ENCODE measurements at places on chromosomes 3 and 15.

- DNase-seq = no peak
Observed at GRCh38 chr3:106399761-106400160, 530.9 kb upstream of the CBLB start.

DNA sequence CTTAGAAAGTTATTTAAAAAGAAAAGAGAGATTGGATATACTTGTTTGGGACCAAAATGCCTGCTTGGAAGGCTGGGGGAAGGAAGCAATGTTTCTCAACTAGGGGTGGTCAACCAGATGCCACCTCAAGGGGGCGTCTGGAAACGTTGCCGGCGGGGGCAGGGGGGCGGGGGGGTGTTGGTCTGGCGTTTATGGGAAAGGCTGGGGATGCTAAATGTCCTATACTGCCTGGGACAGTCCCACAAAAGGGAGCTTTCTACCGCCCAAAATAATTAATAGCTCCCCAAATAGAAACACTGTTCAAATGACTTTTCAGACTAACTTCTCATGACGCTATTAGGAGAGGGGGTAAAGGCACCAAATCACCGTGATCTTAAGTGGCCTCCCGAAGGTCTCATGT lies 2.2 kb downstream of the POLG start:
- DNase-seq = no peak

- DNase-seq = no peak
Observed at GRCh38 chr3:14430706-14431451, 28.5 kb downstream of the SLC6A6 start.

DNA sequence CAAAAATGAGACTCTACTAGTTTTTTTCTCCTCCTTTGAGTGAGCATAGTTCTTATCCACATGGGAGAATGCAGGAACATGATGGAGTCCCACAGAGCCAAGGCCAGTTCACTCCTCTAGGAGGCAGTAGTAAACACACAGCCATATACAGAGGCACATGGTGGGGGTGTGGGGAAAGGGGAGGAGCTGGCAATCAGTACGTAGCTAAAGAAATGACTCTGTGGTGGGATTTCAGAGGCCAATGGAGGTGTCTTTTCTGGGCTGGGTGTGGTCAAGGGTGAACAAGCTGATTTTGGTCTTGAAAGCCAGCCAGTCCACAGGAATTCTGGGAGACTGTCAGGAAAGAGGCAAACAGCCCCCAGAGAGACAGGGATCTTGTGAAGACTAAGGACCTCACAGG lies 6.6 kb upstream of the RAB11A start:
- no peak for DNase-seq

DNA sequence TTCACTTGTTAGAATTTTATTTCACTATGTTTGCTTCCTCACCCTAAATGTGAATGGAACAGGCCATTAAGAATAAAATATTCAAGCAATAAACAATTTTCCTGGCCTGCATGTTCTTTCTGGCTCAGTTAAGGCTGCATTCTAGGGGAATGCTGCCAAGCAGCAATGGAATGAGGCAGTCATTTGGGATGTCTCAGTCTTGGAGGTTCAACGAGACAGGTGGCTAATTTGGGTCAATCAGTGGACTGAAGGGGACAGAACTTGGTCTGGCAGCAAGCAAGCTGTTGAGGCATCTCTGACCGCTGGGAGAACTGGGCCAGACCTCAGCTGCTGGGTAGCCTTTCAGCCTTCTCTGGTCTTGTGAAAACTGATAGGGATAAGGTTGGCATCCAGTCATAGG lies 241.6 kb downstream of the NLGN1 start:
- no peak for DNase-seq

DNA sequence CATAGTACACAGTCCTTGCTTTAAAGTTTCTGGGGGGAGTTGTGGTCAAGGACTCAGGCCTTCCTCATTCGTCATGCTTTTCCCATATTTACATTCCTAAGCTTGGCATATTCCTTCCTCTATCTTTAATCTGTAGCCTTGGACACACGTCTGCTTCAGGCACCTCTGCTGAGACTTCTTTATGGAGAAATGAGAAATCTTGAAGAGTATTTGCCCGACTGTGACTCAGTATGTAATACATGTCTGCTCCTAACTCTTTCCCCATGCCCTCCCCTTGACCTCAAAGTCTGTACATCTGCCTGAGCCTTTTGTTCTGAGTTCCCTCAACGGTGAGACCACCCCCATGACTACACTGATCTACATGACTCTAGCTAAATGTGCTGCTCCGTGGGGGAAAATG lies 246.1 kb downstream of the SI start:
- DNase-seq = no peak

- DNase-seq = no peak
Observed at GRCh38 chr3:119613872-119614271, 16.2 kb downstream of the PLA1A start.

- no peak for DNase-seq
Observed at GRCh38 chr3:152205097-152205593, 63.6 kb upstream of the MBNL1 start.

DNA sequence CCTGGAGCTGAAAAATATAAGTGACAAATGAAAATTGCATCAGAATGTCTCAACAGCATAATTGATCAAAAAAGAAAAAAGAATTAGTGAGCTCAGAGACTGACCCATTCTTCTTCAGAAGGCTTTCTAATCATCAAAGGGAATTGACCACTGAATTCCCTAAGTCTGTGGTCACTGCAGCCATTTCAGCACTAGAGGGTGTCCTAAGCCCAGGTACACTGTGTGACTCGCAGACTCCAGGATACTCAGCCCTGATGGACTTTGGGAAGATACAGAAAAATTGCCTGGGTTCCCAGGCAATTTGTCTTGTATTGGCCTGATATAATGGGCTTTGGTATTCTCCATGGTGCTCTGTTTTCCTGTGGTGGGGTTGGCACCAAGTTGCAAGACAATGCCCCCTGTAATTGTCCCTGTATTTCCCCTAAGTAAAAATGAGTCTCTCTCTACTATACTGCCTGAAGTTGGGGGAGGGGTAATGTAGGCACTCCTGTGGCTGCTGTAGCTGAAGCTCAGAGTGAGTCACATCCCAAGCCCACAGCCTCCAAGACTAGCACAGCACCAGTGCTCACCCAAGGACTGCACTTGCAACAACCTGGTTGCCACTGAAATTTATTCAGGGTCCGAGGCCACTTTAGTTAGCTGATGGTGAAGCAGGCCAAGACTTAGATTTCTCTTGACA lies 256.0 kb upstream of the STAC start:
- DNase-seq = no peak

DNA sequence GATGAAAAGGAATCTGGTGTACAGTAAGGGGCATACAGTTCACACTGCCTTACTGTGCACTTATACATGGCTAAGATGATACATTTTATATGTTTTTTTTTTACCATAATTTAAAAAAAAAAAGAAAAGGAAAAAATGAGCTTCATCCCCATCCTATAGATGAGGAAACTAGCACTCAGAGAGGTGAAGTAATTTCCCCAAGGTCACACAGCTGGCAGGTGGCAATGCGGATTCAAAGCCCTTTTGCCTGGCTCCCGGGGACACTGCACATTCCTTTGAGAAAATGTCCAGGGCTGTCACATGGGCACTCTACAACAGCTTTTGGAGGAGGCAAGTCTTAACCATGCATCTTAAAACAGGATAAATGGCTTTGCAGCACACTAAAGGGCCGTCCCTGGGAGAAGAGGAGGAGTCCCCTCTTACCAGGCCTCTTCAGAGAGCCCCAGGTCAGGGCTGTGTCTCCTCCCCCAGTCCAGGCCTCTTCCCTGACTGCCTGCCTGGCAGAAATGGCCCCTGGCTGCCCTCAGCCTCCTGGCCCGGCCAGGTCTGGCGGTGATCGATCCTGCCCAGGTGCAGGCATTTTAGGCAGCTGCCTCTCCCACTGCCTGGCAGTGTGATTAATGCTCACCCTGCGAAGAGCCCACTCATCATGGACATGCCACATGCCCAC lies 95.1 kb upstream of the LINGO1 start:
- DNase-seq = no peak

- no peak for DNase-seq
Observed at GRCh38 chr3:149560001-149560400, 85.5 kb downstream of the TM4SF4 start.

DNA sequence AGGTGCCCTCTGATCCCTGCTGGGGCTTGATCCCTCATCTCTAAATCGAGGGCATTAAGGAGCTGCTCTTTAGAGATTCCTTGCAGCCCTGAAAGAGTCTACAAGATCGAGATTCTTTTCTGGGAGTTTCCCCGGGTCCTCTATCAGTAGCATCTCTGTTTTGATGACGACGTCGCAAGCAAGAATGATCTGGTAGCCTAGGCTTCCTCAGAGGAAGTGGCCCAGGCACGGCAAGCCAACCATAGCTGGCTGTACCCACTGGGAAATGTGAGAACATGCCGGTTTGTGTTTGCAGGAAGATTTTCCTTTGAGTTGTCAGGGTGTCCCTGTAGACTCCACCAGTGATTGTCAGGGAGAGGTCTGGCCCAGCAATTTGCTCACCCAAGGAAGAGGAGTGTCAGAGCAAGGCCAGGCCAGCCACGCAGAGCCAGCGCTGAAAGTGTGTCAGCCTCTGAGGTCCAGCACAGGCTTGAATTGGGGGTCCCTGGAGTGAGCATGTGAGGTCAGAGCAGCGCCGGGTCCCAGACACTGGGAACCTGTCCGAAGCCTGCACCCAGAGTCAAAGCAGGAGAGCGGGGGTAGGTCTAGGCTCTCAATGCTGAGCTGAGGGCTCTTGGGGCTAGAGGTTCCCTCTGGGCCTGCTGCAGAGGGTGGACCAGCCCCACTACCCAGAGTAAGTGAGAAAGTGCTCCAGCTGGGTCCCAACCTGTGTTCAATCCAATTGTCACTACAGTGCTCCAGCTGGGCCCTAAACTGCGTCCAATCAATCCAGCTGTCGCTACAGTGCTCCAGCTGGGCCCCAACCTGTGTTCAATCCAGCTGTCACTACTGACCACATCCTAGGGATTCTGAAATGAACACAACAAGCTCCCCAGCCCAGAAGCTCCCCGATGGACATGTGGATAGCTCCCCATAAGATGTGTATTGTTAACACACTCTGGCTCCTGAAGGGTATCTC lies 95.7 kb downstream of the CHDH start:
- no peak for DNase-seq

GRCh38 chr15:28107111-28107903 lies 8.2 kb upstream of the OCA2 start:
- DNase-seq = no peak

DNA sequence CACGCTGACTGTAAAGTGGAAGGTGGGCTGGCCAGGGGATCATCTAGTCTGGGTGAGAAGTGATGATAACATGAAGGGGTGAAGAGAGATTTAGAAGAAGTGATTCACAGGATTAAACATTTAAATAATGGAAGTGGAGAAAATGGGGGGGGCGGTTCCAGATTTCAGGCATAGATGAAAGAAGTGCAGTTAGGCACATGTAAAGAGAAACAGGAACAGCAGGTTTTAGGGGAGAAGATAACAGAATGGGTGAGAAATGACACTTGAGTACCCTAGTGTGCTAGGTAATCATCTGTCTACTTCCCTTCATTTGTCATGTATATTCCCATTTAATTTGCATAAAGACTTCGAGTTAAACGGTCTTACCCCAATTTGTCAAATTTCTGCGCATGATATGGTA lies 15.3 kb downstream of the B3GNT5 start:
- no peak for DNase-seq

- DNase-seq = no peak
Observed at GRCh38 chr3:39147711-39148434, 5.5 kb downstream of the CSRNP1 start.

DNA sequence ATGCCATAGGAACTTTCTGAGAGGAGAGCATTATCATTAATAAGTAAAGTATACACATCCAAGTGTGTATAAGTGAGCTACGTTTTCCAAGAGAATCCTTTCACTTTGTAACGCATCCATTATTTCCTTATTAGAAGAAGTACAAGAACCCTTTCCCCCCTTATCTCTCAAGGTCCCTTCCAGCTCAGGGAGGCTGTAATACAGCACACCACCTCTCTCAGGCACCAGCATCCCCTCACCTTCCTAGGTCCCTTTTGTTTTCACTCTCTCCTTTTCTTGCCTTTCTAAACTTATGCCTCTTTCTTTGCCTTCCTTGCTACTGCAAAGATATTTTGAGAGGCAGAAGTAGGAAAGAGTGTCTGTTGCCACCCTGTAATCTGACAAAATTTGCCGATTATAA lies 446.0 kb downstream of the GRM7 start:
- DNase-seq = no peak

GRCh38 chr3:151878465-151878864 lies 5.0 kb downstream of the SUCNR1 start:
- no peak for DNase-seq

- DNase-seq = peak; percentile 2
Observed at GRCh38 chr3:67357610-67358458, 296.6 kb downstream of the SUCLG2 start.

GRCh38 chr15:54820811-54821210 lies 375.9 kb downstream of the RSL24D1 start:
- no peak for DNase-seq

DNA sequence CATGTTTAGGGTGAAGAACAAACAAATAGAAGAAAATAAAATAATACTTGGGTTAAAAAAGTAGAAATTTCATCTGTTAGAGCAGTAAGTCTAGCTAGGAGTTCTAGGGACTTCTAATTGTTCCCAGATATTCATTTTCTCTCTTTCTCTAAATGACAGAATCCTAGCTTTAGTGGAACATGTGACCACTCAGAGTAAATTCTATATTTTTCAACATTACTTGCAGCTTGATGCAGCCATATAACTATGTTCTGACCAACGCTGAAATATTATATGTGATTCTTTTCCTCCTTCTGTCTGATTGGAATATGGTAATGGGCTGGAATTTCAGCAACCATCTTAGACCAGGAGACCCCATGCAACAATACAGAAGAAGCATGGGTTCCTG lies 8.1 kb downstream of the PTX3 start:
- no peak for DNase-seq

- no peak for DNase-seq
Observed at GRCh38 chr3:143831994-143832393, 16.3 kb downstream of the SLC9A9 start.

- no peak for DNase-seq
Observed at GRCh38 chr3:116267116-116267515, 178.2 kb downstream of the LSAMP start.

DNA sequence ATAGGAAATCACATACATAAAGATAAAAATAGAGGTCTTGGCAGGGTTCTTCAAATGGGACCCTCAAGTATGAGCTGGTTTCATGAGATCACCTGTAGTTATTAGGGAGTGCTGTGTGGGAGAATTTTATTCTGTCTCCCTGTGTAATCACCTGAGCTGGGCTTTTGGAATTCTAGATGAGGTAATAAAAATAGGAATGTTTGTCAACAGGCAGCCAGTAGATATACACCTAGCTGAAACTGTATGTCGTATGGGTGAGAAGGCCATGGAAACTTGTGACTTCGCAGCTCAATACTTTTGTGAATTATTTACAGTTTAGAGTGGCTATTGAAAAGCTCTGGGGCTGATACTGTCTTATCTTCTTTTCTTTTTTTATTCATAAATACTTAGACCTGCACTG lies 40.5 kb upstream of the PLCL2 start:
- no peak for DNase-seq

GRCh38 chr15:33654860-33655259 lies 313.4 kb upstream of the CHRM5 start:
- no peak for DNase-seq
